Suppressor macrophage treated with lipopolysaccharide for 4 hours (primary cell): ENCODE measurements at places on chromosomes 3 and 15.

DNA sequence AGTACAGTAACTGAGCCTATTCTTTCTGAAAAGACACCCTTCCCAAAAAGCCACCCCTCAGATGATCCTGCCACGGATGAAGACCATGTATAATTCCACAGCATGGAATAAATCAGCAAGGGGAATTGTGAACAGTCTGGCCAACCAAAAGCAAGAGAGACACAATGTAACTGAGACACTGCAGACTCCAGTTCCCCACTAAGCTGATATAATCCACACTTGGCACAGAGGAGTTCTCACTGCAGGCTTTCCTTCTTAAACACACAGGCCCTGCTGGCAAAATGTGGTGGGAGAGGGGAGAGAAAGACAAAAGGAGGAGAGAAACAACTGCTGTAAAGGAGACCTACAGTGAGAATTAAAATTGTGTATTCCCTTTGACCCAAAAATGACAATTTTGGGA, 12.7 kb downstream of the GPR156 start:
- no peak for DNase-seq

DNA sequence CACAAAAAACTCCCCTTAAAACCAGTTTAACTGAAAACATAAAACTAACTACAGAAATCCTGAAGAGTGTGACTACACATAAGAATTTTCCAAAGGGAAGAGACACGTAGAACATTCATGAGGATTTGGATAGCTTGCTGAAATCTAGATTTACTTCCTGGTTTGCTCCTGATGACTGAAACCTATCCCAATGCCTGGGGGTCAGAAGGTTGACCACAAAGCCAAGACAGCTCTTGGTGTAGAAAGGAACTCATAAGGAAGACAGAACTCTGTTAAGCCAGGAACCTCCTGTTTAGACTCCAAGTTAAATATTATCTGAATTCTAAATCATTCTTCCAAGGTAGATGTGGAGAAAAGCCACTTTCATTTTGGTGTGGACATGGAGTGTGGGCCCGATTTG, 92.8 kb downstream of the TFG start:
- no peak for DNase-seq

DNA sequence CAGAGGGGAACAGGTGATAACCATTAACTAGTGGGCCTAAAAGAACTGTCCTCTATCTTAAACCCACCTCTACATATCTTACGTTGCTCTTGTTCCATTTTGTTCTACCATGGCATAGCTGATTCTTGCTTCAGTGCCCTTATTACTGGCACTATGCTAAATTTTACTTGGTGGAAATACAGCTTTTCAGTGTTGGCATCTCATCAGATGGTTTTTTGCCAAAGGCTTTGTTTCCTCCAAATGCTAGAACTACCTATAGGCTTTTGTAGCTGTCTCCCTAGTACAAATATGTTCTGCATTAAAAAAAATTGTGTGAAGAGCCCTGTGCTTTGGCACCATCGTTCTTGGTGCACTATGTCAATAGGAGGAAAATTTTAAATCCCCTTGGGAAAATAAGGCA, 145.0 kb upstream of the ZBTB20 start:
- DNase-seq, result no peak

GRCh38 chr15:31150732-31151231, 49.3 kb upstream of the TRPM1 start:
- no peak for DNase-seq

DNA sequence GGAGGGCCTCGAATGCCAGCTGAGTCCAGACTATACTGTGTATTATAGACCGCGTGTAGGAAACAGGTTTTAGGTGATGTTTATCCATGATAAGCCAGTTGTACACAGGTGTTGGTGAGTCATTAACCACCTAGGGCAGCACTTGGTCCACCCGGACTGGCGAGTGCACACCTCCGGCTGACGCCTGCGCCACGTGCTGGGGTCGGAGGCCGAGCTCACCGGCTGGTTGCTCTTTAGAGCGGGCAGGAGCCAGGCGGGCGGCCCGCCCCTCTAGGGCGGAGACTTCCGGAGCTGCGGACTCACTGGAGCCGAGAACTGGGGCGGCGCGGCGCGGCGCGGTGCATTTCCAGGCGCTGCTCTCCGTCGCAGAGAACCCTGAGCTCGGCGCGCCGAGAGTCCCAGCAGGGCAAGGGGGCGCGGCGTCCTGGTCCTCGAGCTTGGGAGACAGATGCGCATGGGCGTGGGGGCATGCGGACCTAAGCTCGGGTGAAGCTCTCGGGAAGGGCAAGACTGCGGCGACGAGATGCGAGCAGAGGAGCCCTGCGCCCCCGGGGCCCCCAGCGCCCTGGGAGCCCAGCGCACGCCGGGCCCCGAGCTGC, at the start of gene ESYT3:
Gene ESYT3, plus strand, starts transcription at position 341 of the 599 bp plus-strand sequence. Its CDS starts 183 bp downstream, at position 524.
- DNase-seq, result peak; percentile 56

DNA sequence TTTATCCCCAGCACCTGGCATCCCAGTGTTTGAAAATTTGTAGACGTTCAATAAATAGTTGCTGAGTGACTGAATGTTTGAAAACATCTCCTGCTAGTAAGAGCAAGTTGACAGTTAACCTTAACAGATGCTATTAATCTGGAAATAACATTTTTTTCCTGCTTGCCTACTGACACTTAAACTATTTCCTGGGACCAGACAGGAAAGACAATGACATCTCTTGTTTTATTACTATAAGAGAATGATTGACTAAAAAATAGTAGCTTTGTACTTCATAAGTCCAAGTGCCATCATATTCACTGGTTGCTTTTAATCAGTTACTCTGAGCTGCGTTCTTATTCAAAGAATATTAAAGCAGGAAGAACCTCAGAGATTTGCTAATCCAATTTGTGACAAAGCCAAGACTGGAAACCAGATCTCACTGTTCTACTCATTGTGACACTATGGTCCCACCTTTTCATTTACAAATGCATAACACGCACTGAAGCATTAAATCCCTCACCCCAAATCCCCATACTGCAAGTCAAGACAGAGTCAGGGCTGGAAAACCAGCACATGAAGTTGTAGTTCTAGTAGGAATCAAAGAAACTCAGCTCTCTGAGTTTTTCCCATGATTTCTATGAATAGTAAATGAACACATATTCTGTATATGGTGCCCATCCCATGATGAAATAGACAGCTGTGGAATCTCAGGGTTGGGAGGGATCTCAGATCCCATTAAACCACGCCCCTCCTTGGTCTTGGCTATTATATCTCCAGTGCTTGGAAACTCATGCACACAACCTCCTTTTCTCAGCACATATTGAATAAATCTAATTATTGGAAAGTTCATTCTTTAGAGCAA, 212.7 kb upstream of the P2RY1 start:
- no peak for DNase-seq

DNA sequence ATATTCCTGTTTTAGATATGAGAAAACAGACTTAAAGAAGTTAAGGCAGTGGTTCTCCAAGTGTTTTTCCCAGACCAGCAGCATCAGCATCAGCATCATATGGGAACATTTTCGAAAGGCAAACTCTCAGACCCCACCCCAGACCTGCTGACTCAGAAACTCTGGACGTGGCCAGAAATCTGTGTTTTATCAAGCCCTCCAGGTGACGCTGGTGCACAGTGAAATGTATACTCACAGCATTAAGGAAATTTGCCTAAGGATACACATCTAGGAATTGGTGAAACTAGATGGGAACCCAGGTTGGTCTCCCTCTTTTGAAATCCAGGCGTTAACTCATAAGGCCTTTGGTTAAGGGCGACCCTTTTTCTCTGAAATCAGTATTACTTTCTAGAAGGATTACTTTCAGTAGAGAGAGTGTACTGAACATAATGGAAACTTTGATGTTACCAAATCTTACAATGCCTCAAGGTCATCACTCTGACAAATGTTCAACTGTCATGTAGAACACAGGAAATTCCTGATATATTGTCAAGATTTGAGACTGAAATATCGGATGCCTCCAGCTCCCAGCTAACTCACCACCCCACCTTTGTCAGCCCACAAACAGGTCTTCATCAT, 910.2 kb downstream of the ROBO1 start:
- no peak for DNase-seq
